ENCODE measurements at places on chromosomes 12 and 14. TPM values are rescaled to one million over a fixed set of nuclear protein-coding genes. Genes with fewer than 3 reads are reported as not detected.

Gene GZMB
- not detected for polyA plus RNA-seq

Gene GLIPR1L1
- 1.2 TPM for polyA plus RNA-seq

Gene NINJ2
- polyA plus RNA-seq: 1.4 TPM

Gene DBX2
- 0.05 TPM for polyA plus RNA-seq

Gene PAH
- polyA plus RNA-seq: 3.9 TPM

Gene RERG
- polyA plus RNA-seq: 0.12 TPM

Gene KRT77
- polyA plus RNA-seq: 0.02 TPM

Gene HOXC9
- not detected for polyA plus RNA-seq

Gene GCH1
- 7.3 TPM for polyA plus RNA-seq

Gene RTL1
- polyA plus RNA-seq: 0.02 TPM

Gene TAS2R30
- polyA plus RNA-seq: 0.16 TPM

Data from H1 (cell line).